ENCODE measurements at places on chromosomes 13 and 19.
A peak's percentile ranks its signal among the peaks of the same experiment; 100 is the strongest.

- DNase-seq = peak; percentile 84
Measured at GRCh38 chr19:8367327-8368001, 3.5 kb downstream of the ANGPTL4 start.

- no peak for DNase-seq
Measured at GRCh38 chr19:46218160-46218559, 11.4 kb upstream of the IGFL1 start.

DNA sequence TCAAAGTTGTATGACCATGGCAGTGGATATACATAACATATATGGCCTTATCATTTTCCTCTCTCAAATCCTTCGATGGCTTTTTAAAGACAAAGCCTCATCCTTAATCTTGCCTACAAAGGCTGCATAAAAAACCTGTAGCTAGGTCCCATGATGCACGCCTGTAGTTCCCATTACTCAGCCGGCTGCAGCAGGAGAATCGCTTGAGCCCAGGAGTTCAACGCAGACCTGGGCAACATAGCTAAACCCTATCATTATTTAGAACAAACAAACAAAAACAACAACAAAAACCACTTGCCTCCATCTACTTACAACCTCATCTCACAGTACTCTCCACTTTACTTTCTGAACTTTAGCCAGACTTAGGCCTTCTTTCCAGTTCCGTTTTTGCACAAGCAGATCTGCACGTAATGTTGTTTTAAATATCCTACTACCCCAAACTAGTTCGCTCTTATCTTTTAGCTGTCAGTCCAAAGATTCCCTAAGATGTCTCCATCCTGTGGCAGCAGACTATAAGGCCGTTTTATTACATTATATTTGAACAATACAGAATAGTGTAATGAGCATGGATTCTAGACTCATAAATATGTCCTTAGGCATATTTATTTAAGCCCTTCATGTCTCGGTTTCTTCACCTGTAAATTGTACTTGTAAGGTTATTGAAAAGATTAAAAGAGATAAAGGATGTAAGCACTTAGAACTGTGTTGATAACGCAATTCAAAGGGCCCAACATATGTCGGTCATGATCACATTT is 969 bp upstream of the POMP start:
- peak; percentile 19 for DNase-seq

- DNase-seq = no peak
Measured at GRCh38 chr19:35851213-35852028, 883 bp downstream of the NPHS1 start.

DNA sequence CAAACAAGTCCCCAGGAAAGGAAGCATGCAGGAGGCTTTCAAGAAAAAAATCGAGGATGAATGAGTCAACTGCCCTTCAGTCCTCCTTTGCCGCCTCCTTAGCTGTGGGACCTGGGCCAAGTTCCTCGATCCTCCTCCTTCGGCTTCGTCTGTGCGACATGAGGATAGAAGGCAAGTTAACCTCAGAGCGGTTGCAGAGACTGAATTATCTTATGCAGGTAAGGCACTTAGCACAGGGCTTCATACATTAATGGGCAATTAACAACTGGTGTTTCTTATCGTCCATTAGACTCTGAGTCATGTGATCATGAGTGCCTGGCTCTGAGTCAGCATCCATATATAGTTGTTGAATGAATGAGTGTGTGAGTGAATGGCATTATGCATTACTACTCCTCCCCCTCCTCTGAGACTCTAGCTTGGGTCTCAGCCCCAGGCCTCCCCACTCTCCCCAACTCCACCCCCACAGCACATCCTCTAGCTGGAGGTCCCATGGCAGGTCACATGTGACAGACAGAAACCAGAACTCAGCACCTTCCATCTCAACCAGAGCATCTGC is 1.6 kb upstream of the TTC9B start:
- DNase-seq = no peak

All from midbrain (tissue), 1 donor.